ENCODE measurements at places on chromosomes 3 and 15.
A peak's percentile ranks its signal among the peaks of the same experiment; 100 is the strongest.

- DNase-seq = no peak
Measured at GRCh38 chr15:101323793-101324523, 28.9 kb upstream of the SNRPA1 start.

DNA sequence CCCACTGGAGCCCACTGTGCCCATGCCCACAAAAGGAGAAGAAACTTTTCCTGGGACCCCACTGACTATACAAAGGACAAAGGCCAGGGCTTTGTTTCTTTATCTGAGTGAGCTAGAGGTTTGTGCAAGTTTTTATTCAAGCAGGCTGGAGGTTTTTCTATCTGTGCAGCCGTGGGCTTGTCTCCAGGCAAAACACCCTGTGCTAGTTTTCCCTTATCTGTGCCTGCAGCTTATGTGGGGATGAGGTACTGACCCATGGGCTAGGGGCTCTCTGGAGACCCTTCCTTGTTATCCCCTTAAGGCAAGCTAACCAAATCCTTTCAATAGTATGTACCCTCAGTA is 545.5 kb downstream of the ZPLD1 start:
- no peak for DNase-seq

DNA sequence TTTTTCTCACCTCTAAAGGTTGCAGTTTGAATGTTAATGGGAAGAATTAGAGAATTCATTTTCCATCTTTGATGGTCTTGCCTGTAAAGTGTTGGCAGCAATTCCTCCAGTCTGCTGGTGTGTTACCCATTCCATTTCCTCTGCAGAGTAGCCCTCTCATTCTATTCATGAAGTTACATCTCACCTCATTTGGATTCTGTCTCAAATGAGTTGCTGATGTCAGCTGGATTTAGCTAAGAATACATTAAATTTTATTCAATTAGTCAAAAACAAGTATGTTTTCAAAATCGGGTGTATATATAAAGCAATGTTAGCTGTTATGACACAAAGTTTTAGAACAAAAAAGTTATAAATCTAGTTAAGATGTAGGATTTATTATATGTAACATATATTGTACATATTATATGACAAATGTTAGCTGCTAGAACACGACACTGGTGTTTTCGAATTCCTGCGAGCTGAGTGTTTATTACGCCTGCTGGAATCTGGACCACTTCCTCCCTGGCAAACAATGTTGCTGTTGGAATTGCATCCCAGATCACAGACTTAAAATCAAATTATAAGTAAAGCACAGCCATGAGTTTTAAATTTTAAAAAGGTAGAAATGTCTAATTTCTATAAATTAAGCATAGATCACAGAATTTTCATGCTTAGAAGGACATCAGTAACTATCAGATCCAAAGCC is 516.2 kb downstream of the OCA2 start:
- no peak for DNase-seq

DNA sequence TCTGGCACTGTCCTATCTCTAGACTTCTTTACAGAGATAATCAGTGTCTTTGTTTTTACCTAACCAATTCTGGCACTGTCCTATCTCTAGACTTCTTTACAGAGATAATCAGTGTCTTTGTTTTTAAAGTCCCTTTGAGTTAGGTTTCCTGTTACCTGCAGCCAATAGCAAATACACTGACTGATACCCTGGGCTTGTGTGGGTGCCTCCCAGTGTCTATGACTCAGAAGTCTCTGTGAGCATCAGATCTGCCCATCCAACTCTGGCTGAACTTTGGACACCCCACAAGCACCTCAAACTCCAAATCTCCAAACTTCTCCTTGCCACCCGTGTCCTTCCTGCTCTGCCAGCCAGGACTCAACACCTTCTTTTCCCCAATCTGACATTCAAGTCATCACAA is 30.4 kb downstream of the SLC41A3 start:
- no peak for DNase-seq

DNA sequence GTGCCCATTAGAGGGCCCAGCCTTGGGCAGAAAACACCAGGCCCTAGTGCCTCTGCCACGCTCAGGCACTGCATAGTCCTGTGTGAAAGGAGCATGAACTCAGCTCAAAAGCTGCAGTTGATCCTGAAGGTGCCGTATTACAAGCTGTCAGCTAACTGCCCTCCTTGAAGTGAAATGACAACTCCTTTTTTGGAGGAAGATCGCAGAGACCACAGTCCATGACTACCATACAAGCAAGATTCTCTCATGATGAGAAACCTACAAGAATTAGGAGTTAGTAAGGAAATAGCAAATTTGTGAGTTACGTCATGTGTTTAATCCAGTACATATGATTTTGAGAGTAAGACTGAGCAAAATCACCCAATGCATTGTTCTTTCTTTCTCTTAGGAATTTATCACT is 513.9 kb upstream of the NR2F2 start:
- no peak for DNase-seq

GRCh38 chr3:127970966-127971592 is 56.0 kb downstream of the KBTBD12 start:
- DNase-seq = peak; percentile 85

DNA sequence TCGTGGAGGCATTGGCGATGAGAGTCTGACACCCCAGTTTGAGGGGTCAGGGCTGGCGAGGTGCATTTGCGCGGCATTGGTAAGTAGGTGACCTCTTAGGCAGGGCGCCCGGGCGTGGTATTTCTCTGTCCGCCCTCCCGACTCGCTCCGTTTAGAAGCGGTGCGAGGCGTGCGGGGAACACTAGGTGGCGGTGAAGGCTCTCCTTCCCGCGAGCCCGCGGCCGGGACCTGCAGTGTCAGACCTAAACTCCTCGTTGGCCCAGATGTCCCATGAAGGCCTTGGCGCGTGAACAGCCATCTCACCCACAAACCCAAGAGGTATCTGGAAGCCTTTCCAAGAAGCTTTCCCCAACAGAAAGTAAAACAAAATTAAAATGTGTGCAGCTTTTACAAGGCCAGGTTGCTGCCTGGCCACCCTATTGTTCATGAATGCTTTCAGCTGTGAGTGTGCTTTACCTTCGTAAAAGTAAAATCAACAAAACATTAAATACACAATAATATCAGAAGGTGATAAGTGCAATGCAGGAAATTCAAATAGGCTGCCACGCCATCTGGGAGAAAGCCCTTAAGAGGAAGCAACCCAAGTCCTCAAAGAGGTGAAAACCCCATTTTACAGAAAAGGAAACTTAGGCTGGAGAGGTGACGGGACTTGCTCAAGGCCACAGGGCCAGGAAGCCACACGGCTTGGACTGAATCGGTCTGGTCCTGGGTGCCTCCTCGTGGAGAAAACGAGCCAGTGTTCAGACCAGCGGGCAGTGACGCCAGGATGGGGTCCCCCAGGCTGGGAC is 120.3 kb downstream of the ETFA start:
- DNase-seq = peak; percentile 64

- peak; percentile 58 for DNase-seq
Measured at GRCh38 chr15:64246364-64247189, 83.8 kb upstream of the PPIB start.

GRCh38 chr3:146172586-146172985 is 11.6 kb upstream of the PLOD2 start:
- no peak for DNase-seq

DNA sequence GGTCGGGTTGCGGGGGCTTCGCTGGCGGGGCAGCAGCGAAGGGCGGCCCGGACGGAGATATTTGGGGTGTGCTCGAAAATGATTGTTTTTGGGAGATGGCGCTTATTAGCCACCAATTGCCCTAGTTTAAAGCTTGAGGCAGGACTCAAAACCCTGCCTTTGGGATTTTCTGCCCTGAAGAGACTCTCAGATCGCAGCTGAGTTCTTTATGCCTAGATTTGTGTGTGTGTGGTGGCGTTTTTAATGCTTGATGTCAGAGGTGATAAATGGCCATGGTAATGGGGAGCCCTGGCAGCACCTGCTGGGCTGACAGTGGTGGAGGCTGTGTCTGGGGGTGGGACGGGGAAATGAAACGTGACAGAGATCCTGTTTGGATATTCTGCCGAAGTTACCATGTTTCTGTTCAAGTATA is 604 bp downstream of the KCTD6 start:
- peak; percentile 46 for DNase-seq

GRCh38 chr3:113507501-113508067 is 7.4 kb downstream of the SPICE1 start:
- peak; percentile 54 for DNase-seq

DNA sequence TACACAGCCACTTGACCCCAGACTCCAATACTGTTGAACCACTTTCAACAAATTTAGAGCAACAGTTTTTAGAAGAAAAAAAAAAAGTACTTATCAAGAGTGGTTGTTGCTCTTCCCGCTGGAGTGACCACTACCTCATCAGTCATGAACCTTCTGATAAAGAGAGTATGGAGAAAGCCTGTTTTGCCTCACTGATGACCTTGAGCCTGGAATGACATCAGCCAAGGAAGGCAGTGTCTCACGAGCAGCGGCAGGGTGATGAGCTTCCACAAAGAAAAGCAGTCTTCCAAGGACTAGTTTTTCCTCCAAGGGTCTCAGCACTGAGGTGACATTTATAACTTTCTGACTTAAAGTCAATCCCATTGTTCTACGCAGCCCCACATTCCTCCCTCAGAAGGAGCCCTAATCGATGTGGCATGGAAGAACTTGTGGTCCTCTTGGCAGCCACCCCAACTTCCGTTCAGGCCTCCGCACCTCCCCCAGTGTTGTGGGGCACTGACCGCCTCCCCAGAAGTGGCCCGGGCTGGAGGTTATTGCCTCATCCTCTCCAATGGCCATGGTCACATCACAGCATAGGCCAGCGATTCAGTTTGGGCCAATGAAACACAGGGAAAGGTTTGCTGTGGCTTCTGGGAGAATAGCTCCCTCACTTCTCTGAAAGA is 1.8 kb upstream of the CYP11A1 start:
- no peak for DNase-seq

DNA sequence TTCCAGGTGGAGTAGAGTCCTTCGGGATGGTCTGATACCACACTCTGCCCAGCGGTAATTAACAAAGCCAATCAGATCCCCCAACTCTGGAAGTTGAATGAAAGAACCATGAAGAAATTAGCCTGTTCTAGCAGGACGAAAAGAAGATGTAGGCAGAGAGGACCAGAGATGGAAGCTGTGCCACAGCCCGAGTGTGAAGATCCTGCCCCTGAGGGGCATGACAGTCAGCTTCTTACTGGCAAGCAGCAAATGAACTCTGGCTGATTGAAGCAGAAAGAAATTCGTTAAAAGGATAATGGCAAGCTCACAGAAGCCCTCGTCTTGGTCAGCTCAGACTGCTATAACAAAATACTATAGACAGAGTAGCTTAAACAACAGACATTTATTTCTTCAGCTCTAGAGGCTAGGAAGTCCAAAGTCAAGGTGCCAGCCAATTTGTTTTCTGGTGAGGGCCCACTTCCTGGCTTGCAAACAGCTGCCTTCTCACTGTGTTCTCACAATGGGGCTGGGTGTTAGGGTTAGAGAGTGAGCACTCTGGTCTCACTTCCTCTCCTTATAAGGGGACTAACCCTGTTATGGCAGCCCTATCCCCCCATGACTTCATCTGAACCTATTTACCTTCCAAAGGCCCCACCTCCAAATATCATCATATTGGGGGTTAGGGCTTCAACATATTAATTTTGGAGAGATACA is 307.1 kb downstream of the VPS13C start:
- no peak for DNase-seq

- no peak for DNase-seq
Measured at GRCh38 chr15:36977659-36978058, 122.7 kb downstream of the MEIS2 start.

DNA sequence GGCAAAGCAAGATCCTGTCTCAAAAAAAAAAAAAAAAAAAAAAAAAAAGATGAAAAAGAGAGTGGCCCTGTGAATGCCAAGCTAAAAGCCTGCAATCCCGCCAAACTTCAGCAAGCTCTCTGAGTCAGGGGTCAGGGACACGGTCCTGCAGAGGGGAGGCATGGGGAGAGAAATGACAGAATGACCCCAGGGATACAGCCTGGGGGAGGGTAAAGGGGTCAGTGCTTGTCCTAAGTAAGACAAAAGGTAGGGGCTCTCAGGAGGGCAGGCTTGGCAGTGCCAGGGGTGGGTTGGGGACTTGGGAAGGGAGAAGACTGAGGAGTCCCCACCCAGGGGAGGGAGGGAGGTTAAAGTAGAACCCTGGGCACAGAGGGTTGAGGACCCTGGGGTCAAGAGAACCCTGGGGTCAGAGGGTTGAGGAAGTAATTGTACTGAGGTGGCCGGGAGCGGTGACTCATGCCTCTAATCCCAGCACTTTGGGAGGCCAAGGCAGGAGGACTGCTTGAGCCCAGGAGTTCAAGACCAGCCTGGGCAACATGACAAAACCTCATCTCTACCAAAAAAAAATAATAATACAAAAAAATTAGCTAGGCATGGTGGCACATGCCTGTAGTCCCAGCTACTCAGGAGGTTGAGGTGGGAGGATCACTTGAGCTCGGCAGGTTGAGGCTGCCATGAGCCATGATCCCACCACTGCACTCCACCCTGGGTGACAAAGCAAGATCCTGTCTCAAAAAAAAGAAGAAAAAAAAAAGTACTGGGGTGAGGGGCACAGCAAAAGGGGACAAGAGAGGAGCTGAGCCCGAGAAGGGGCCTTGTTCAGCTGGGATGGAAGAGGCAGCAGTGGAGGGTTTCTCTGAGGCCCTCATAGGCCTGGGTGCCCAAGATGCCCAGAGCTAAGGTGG is 5.2 kb upstream of the SEMA3B start:
- no peak for DNase-seq

- DNase-seq = no peak
Measured at GRCh38 chr3:3172627-3173026, 6.9 kb downstream of the CRBN start.

DNA sequence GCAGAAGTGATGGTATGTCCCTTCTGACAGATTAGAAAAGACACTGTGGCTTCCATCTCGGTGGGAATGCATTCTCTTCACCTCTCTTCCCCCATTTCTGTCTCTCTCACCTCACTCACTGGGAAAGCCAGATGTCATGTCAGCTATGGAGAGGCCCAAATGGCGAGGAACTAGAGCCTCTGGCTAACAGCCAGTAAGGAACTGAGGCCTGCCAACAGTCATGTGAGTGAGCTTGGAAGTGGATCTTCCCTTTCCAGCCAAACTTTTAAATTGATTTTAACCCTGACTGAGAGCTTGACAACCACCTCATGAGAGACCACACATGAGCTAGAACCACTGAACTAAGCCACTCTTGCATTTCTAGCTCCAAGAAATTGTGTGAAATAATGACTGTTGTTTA is 35.2 kb upstream of the CDAN1 start:
- no peak for DNase-seq

DNA sequence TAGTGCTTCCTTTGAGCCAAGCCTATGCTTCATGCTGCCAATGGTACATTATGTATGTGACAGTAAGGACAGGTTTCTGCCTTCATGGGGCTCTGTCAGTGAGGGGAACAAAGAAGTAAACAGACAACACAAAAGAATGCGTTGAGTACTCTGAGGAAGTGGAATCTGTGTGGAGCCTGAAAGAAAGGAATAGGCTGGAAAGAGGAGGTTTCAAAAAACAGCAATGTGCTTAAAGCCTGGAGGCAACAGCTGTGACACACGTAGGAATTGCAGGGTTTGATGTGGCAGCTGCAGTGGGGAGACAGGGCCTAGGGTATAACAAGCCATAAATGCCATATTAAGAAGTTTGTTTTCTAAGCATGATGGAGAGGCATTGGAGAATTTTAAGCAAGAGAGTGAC is 316.7 kb downstream of the CLSTN2 start:
- peak; percentile 26 for DNase-seq

- no peak for DNase-seq
Measured at GRCh38 chr3:4407941-4408340, 59.1 kb downstream of the SUMF1 start.
